ENCODE measurements at places on chromosomes 13 and 19.

DNA sequence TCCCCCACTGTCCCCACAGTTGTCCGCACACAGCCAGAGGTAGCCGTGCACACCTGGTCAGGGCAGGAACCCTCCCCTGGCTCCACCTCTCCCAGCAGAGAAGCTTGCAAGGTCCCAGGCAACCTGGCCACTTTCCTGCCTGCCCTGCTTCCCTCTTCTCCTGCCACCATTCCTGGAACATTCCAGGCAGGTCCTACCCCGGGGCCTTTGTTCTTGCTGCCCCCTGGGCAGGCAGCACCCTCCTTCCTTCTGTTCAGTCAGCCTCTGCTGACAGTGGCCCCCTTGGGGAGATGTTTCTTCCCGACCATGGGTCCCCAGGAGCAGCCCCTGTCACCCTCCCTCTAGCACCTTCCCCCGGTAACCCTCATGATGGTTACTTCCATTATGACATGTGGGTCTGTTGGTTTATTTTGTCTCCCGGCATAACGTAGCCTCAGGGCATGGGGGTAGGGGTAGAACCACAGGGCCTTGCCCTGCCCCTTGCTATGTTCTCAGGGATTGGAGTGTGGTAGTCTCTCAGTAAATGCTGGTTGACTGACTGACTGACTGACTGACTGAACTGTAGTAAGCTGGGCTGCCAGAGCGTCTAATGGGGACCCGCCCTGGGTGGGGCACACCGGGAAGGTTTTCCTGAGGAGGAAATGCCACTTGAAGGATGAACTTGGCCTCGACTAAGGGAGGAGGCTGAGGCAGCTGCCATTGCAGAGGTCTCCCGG lies 10.8 kb downstream of the PAK4 start:
- no peak for DNase-seq

DNA sequence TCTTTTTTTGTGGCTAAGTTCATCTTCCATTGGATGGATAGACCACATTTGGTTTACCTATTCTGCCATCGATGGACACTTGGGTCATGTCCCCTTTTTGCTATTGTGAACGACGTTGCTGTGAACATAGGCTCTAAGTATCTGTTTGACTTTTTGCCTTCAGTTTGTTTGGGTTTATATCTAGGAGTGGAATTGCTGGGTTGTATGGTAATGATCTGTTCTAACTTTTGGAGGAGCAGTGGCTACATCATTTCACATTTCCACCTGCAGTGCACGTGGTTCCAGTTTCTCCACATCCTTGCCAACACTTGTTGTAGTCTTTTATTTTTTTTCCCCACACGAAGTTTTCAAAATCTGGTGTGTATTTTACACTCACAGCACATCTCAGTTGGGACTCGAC lies 21.7 kb downstream of the BICRA start:
- DNase-seq, result no peak

- no peak for DNase-seq
Measured at GRCh38 chr13:32042551-32042950, 11.0 kb downstream of the FRY start.

DNA sequence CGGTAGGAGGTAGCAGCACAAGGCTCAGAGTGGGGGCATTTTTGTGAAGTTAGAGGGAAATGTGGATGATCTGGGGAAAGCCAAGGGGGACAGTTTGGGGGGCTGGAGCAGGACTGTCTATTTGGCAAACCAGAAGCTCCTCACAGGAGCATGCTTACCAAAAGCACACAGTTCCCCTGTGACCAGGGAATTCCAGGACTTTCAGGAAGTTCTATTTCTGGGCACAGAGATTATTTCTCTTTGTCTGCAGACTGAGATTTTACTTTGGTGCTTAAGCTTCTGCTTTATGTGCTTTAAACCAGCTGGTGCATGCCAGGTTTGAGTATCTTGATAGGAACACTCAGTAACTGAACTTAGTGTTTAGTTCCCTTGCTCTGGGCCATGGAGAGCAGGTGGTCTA lies 525.3 kb downstream of the DIAPH3 start:
- no peak for DNase-seq

- no peak for DNase-seq
Measured at GRCh38 chr19:53982001-53982451, 9.4 kb upstream of the CACNG6 start.

- no peak for DNase-seq
Measured at GRCh38 chr19:30609656-30610270, 237.6 kb downstream of the ZNF536 start.

DNA sequence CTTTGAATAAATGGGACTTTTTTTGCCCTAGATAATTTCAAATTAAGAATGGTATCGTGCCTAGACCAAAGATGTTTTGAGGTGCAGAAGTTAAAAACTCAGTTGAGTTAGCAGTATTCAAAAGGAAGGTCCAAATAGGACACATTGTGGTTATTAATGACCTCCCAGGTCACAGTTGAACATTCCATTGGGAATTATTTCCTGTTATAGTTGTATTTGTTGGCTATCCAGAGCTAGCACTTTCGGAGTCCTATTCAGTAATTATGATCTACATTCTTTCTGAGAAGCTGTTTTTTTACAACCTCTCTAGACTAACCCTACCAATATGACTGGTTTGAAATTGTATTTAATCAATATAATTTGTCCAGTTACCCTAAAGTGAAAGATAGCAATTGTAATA lies 83.7 kb downstream of the MAB21L1 start:
- DNase-seq, result no peak

DNA sequence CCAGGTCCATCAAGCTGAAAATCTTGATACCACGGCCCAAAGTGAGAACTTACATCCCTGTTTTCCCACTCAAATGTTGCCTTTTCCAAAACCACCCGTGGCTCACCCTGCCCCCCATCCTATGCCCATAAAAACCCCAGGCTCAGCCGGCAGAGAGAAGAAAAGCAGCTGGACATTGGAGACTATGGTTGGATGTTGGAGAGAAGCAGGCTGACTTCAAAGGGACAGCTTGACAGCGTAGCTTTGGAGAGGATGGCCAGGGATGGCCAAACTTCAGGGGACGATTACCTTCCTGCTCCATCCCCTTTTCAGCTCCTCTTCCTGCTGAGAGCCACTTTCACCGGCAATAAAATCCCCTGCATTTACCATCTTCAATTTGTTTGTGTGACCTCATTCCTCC lies 3.5 kb upstream of the ZNF792 start:
- DNase-seq, result no peak

GRCh38 chr13:42876270-42876714 lies 94.9 kb downstream of the FAM216B start:
- DNase-seq, result no peak

DNA sequence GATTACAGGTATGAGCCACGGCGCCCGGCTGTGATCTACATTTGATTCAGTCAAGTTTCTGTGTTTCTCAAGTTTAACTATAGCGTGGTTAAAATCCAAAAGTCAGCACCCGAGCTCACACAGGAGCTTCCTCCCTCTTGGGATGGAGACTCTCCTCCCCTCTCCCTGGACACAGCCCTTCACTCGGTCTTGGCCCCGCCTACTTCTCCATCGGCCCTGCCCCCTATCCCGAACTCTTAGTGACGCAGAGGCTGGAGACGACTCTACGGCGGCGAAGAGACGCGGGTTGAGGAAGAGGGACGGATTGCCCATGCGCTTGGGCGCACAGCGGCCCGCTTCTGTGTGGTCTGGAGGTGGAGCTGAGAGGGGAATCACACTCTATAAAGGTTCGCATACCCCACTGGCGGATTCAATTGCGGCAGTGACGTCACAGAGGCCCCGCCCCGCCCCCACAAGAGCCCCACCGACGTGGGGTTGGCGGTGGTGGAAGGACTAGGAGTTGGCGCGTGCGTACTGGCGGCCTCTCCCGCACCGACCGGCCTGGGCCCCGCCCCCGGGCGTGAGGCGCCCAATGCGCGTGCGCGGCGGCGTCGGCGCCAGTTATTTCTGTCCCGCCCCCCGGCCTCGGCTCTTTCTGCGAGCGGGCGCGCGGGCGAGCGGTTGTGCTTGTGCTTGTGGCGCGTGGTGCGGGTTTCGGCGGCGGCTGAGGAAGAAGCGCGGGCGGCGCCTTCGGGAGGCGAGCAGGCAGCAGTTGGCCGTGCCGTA lies at the start of gene TRIM28:
TSS of gene TRIM28 (plus strand) at position 239 of the 765 bp plus-strand sequence. CDS start 694 bp downstream, outside the sequence.
- DNase-seq, result peak; percentile 99

DNA sequence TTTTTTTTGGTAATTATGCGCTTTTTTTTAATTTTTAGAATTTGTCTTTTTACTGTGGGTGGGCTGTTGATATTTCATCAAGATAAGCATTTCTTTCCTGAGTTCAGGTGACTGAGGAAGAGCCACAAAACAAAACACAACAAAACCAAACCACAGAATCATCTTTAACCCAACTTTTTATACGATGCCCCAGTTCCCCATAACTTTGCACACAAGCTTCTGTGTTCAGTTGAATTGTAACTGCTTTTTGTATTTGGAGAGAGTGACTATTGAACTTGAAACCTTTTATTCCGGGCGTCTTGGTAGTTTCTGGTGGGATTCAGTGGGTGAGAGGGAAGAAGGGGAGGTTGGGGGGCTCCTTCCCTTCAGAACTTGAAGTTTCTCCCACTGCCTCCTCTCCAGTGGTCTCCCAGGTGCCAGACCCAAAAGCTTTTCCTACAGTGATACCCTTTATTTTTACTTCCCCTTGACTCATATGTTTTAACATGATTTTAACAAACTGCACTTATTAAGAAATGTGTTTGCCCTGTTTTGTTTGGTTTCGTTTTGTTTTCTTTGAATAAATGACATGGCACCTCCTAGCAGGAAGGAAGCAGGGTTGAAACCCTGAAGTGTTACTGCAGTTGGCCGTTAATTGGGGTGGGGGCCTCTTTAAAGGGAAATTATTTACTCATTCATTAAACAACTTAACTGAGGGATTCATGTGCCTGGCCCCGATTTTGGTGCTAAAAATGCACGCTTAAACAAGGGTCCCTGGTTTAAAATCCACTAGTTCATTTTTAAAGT lies 2.7 kb upstream of the CCDC97 start:
- DNase-seq, result no peak

DNA sequence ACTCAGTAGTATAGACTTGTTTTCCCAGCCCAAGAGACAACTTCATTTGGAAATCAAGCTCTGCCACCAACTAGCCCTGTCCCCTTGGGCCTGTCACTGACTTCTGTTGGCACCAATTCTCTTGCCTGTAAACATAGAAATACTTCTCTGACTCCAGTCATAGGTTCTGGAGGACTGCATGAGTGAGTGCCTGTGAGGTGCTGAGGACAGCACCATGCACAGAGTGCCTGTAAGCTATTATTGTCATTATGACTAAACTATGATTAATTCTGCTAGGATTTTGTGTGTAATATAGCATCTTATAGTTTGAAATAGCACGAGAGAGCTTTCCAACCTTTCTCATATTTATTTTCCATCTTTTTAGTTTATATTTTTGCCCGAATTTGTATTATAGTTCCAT lies 247.9 kb downstream of the MYO16 start:
- DNase-seq, result peak; percentile 43

DNA sequence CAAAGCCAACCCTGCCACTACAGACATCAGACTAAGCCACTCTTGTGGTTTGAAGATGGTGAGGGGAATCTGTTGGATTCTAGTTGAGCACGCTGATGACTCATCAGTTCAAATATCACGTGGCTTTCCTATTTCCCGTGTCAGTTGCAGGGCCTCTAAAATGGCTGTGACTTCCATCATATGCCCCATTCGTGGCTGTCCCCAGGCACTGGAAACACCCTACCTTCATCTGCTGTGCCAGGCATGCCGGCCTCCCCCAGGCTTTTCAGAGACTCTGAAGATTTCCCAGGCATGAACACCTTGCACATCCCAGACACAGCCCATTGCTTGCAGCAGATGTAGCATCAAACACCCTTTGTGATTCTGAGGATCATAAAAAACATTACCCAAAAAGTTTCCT lies 659.9 kb downstream of the UQCRFS1 start:
- DNase-seq, result no peak

GRCh38 chr13:105679838-105680237 lies 855.6 kb downstream of the EFNB2 start:
- DNase-seq, result no peak

GRCh38 chr13:72141855-72142519 lies 275.0 kb upstream of the DACH1 start:
- peak; percentile 8 for DNase-seq

DNA sequence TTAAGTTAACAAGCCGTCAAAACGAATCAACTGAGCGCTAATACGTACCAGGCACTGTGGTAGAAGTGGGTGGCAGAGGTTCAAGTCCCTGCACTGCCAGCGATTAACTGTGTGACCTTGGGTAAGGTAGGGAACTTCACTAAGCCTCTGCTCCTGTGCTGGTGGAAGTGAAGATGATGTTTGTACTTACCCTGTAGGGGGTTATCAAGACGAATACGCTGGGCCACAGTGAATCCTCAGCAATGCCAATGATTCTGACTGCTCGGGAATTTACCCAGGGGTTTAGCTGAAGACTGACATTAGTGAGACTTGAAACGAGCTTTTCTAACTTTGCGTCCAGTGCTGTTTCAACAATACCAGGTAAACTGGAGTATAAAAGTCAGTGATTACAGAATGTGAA lies 305.3 kb downstream of the FGF9 start:
- DNase-seq, result no peak

DNA sequence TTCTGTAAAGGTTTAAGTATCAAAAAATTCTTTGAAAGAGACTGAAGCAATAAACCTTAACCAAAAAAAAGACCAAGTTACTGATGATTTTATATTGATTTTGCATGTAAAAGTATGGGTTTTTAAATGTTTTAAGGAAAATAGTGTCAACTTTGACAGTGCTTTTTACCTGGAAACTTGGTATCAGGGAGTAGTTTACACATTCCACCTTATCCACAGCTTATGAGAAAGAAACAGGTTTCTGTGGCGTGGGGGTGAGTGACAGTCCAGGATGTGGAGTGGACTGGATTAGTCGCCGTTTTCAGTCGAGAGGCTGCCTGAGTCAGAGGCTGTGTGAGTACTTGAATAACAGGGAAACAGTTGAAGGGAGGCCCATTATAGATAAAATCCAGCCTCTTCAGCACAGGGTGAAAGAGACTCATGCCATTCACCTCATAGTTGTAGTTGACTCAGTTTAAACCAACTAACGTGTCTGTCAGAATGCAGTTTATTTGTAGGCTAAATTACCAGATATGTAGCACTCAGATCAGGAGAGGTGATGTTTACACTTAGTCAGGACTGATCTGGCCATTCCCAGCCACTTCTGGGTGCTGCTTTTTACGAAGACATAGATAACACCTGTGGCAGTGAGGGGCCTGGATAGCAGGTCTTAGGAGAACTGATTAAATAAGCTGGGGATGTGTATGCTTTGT lies 595 bp upstream of the GPR183 start:
- DNase-seq, result peak; percentile 83

DNA sequence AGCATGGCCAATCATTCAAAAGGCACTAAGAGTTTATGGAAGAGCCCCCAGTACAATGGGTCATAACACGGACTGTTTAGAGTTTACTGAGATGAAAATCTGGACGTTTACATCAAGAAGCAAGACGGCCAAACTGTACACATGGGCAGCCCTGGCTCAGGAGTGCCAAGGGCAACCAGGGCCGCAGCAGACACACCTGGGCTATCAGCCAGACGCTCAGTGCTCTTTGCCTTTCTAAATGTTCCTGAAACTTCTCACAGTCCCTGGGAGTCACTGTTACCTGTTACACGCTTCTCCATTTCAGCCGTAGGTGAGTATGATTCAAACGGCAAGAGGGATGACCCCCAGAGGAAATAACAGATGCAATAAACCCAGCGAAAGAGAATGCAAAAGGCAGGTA lies 64.5 kb downstream of the ABCC4 start:
- no peak for DNase-seq

- DNase-seq, result no peak
Measured at GRCh38 chr19:6047256-6047655, 63.0 kb downstream of the RFX2 start.

Data from fibroblast of mammary gland (primary cell).